Iris pigment epithelial cell (primary cell): ENCODE measurements at places on chromosomes 16 and 17.

GRCh38 chr16:70746708-70747424 lies 54.1 kb downstream of the VAC14 start:
- DNase-seq, result peak; percentile 91

- no peak for DNase-seq
Measured at GRCh38 chr16:82960918-82961317, 334.1 kb downstream of the CDH13 start.

- DNase-seq, result peak; percentile 45
Measured at GRCh38 chr17:68172461-68172954, 75.3 kb upstream of the AMZ2 start.

DNA sequence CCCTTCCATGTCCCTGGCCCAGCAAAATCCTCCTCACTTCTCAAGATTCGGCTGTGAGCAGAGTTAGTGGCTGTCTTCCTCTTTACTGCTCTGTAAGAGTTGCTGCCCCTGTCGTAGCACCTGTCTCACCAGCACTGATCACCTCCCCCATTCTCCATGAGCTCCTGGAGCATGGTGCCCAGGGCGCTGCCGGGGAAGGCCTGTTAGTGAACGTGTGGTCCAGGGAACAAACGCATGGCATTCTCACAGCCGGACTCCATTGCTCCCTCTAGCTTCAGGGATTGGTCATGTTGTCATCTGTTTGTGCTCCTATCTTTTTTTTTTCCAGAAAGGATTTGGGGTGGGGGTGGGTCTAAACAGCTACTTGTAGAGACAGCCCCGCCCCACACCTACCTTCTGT lies 141.2 kb downstream of the CMIP start:
- no peak for DNase-seq

DNA sequence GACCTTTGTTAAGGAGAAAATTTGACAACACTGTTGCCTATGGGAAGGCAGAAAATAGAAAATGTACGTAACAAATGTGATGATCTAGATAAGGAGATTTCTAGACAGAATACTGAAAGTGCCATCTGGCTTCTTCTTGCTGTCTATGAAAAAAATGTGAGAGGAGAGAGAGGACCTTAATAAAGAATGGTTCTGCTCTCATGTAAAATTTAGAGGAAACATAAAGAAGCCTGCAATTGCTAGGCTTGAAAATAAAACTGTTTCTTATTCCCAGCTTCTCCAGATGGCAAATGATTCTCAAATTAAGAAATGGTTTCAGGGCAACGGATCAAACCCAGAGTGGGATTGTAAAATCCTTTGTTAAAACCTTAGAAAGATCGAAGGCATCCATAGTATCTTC lies 128.5 kb downstream of the CDK5R1 start:
- no peak for DNase-seq

GRCh38 chr17:75151930-75152329 lies 2.4 kb downstream of the JPT1 start:
- DNase-seq, result no peak

GRCh38 chr17:65037157-65037556 lies 19.4 kb downstream of the GNA13 start:
- DNase-seq, result no peak

DNA sequence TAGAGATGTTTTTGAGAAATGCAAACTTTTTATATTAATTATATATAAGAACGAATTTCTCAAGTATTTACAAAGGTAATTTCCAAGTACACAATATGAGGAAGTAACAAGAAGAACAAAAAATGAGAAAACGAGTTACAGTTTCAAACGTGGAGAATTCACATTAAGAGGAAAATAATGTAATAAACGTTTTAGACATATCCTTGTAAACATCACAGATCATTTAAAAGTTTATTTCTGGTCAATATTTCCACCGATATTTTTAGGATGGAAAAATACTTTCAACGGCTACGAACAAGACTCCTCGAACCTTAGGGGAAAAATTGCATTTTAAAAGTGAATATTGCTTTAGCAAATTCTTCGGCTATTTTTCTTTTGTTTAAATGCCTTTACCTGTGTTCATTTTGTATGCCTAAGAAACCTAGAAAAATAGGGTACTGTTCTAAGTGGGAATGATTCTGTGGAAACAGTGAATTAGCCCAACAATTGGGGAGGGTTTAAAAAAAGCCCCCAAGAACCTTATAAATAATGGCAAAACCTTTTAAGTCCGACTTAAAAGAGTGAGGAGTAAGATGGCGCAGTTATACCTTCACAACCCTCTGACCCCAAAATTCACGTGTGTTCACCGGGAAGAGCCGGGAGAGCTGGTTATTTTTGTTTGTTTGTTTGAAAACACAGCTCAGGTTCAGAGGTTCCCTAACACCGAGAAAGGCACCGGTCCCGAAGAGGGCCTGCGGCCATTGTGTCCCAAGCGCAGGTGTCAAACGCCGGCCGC lies 3.3 kb downstream of the HNF1B start:
- DNase-seq, result no peak

GRCh38 chr16:30185683-30186421 lies 2.5 kb downstream of the CORO1A start:
- no peak for DNase-seq

GRCh38 chr16:58465817-58466216 lies 34.1 kb upstream of the NDRG4 start:
- no peak for DNase-seq

- no peak for DNase-seq
Measured at GRCh38 chr16:19183187-19183586, 15.1 kb downstream of the SYT17 start.

GRCh38 chr17:62941358-62941991 lies 24.6 kb upstream of the TANC2 start:
- no peak for DNase-seq

DNA sequence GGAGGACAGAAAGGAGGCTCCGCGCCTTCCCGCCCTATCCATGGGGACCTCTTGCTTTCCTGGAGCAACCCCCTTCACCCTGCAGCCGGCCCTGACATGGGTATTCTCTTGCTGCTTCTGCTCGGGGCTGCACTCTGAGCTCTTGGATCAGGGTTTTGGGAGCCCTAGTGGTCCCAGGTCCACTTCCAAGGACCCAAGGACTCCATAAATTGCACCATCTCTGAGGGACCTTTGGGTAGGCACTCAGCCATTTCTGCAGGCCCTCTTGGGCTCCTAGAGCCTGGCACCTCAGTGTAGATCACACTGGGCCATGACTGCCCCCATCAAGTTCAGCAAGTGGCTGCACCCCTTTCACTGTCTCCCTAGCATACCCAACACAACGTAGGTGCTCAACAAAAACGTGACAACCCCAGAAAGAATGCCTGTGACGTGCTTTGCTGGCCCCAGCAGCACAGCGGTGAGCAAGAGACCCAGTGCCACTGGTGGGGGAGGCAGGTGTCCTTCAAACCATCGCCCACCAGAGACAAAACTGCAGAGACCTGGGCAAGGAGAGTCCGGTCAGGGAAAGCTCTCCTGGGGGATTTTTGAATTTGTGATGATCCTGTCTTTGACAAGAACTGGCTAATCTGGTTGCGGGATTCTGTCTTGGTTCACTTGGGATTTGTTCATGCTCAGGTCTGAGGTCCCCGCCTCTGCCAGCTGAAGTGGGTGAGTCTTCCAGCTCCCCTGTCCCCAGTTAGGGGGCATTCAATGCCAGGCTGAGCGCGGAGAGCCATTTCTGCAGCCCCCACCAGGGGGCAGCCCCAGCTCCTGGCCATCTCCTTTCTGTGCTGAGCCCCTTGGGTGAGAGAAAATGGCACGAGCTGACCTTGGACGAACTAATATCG lies 2.5 kb upstream of the RAB11FIP4 start:
- DNase-seq, result no peak

DNA sequence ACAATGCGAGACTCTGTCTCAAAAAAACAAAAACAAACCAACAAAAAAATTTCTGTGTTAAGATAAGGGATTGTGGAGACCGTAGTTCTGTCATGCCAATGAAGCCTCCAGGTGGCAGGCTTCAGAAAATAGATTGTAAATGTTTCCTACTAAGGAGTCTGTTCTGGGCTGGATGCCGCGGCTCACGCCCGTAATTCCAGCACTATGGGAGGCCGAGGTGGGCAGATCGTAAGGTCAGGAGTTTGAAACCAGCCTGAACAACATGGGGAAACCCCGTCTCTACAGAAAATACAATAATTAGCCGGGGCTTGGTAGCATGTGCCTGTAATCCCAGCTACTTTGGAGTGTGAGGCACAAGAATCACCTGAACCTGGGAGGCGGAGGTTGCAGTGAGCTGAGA lies 4.4 kb upstream of the SNX29 start:
- DNase-seq, result no peak

GRCh38 chr17:70344386-70345060 lies 175.2 kb downstream of the KCNJ2 start:
- DNase-seq, result peak; percentile 63

- DNase-seq, result peak; percentile 61
Measured at GRCh38 chr16:21645261-21645721, 7.1 kb downstream of the IGSF6 start.

DNA sequence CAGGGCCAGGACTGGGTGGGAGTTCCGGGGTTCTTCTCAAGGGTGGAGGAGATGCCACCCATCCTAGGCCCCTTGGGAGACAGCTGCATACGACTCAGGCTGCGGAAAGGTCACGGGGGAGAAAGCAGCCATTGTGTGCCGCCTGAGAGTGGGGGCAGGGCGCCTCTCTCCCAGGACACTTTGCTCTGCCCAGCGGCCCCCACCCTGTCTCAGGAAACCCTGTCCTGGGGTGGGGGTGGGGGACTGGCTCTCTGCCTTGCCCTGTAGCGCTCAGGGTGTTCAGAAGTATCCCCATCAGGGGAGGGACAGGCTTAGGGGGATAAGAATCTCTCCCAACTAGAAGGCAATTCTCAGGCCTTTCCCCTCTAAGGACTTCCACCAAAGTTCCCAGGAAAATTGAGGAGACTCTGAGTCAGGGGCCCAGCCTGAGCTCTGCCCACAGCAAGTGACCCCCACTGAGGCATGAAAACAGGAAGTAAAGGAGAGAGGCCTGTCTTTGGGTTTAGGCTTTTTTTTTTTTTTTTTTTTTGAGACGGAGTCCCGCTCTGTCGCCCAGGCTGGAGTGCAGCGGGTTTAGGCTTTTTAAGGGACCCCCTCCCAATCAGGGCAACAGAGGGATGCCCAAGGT lies 4.9 kb downstream of the GIT1 start:
- DNase-seq, result no peak

DNA sequence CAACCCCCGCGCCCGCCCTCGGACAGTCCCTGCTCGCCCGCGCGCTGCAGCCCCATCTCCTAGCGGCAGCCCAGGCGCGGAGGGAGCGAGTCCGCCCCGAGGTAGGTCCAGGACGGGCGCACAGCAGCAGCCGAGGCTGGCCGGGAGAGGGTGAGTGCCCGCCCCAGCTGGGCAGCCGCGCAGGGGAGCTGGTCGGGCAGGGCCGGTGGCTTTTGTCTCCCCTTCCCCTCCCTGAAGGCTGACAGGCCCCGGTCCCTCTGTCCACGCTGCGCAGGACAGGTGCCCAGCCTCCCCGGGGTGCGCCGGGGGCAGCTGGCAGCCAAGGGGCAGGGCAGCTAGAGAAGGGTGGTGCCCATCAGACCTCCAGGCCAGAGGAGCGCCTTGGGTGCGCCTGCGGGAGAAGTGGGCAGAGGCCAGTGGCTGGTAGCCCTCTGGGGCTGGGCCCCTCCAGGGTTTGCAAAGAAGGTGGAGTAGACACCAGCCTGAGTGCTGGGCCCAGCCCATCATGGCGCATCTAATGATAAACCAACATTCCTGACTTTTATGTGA lies 278 bp downstream of the ITGB4 start:
- no peak for DNase-seq

- no peak for DNase-seq
Measured at GRCh38 chr16:4265676-4266075, 7.1 kb downstream of the TFAP4 start.

DNA sequence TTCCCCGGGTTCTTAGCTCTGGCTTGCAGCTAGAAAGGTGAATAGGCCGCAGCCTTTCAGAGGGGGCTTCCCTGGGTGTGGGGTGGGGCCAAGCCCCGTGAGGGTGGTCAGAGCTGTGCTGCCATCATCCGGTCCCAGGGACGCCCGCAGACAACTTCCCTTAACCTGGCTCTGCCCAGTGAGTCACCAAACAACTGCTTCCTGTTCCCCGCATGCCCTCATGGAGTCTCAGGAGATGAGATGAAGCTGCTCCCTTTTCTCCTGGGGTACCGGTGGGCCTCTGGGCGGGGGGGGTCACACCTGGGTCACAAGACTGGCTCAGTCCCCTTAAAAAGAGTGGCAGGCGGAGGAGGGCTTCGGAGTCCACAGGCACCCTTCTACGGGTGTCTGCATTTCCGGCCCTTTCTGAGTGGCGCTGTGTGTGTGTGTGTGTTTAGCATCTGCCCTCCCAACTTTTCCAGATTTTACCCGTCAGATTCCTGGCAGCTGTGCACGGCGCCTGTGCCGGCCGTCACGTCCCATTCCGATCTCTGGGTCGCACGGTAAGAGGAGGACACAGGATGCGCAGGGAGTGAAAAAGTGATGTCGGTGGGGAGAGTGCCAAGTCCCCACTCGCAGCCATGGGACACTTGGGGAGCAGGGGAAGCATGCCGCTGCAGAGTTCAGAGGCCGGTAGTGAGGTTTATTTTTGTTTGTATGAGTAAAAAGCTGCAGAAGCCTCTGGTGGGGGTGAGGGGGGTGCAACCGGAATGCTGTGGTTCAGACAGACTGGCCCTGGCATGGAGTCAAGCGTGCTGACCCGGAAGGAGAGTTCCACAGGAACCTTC lies 16.8 kb downstream of the HIC1 start:
- DNase-seq, result peak; percentile 87

DNA sequence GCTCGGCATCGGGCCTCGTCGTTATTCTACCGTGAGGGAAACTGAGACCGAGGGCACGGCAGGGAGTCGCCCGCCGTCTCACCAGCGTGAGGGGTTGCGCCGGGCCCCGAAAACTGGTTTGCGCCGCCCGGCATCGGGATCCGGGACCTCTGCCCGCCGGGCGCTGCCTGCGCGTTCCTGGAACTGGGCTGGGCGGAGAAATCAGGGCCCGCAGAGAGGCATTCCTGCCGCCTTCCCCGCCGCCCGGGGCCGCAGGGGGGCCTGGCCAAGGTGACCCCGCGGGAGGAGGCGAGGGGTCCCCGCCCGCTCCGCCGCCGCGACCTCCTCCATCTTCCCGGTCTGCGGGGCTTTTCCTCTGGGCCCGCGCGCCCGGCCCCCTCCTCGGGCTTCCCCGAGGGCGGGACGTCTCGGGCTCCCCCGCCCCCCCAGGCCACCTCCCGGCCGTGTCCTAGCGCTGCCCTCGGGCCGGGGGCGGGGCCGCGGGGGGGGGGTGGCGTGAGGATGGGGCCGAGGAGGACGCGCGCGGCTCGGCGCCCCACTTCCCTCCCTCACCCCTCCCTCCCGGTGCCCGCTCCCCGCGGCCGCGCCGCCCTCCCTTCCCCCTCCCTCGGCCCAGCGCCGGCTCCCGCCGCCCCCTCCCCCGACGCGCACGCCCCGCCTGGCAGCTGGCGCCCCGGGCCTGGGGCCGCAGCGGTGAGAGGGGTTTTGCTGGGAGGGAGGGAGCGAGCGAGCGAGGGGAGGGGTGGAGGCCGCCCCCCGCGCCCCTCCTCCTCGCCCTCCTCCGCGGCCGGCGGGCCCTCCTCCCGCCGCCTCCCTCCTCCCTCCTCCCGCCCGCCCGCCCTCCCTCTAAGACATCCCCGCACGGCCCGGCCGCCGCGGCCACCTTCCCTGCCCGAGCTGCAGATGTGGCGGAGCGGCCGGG lies at the start of gene GLIS2:
Gene GLIS2, plus strand, starts transcription at position 882 of the 922 bp plus-strand sequence. CDS start 16,214 bp downstream, outside the sequence.
- DNase-seq, result peak; percentile 80

GRCh38 chr16:66843191-66843590 lies 1.0 kb upstream of the CA7 start:
- no peak for DNase-seq

- DNase-seq, result no peak
Measured at GRCh38 chr17:5943982-5944381, 126.2 kb upstream of the WSCD1 start.

GRCh38 chr17:8818654-8819330 lies 19.6 kb upstream of the MFSD6L start:
- no peak for DNase-seq

GRCh38 chr17:21039839-21040575 lies 2.8 kb downstream of the USP22 start:
- DNase-seq, result peak; percentile 52

GRCh38 chr16:57331355-57331754 lies 27.2 kb upstream of the CCL22 start:
- no peak for DNase-seq
